Globus pallidus (tissue), 1 donor: ENCODE measurements at places on chromosomes 6 and 20.

DNA sequence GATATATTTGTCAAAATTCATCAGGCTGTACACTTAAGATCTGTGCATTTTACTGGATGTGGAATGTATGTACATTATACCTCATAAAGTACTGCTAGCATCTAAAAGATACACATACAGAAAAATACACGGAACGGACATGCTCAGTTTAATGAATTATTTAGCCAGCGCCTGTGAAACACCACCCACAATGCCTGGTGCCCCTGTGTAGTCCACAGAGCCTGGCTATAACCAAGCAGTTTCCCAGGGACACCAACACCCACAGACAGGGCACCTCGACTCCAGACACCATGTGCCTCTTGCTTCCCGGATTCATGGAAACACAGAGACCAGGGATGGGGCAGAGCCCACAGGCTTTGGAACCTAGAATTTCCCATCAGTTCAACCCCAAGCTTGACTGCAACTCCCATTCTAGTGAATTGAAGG is 17.4 kb upstream of the ARMC12 start:
- DNase-seq, result no peak

DNA sequence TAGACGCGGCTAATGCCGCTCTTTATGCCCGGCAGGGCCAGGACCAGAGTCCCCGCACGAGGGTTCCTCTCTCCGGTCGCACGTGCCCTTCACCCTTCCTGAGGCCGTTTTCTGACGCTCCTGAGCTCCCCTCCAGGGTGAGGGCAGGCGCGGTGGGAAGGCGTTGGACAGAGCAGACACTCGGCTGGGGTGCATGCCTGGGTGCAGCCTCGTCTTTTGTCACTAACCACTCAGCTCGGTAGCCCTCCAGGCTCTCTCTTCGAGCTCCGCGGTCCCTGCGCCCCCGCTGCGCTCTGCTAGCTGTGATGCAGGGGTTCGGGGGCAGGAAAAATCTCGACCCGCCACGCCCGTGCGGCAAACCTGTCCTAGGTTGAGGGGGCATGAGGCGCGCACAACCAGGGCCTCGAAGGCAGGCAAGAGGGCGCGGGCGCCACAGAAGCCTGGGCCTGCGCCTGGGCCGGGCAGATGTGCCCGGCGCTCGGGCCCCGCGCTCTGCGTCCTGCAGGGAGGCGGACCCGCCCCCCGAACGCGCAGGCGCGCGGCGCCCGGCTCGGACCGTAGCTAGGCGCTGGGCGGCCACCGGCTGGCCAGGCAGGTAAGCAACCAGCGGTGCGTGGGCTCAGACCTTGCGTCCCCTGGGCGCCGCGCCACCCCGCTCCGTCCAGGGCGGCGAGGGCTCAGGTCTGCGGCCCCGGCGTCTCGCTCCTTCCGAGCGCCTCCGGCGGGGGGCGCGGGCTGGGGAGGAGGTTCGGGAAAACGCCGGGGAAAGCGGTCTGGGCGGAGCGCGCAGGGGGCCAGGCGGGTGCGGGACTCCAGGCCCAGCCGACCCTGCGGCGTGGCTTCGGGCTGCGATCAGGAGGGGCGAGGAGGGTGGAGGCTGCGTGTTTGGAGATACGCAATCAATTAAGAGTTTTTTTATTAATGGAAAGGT is at the start of gene L3MBTL1:
Gene L3MBTL1 (plus strand): TSS at position 548 of the 931 bp plus-strand sequence. CDS start 5,807 bp downstream, outside the sequence.
- DNase-seq, result peak; percentile 5

DNA sequence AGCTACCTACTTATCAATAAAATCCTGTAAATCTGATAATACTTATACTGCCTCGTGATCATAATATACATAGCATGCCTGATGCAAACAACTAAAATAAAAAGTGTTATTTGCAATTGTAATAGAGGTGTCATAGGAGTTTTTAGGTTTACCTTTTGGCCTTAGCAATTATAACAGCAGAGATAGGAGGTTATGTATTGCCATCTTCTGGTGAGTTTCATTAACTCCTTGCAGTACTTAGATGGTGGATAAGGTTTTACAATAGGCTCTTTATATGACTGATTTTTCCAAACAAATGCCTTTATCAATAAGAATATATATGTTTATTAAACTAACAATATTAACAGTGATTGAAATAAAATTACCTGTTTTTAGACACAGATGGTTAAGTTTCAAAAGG is 27.8 kb upstream of the MYCT1 start:
- no peak for DNase-seq

DNA sequence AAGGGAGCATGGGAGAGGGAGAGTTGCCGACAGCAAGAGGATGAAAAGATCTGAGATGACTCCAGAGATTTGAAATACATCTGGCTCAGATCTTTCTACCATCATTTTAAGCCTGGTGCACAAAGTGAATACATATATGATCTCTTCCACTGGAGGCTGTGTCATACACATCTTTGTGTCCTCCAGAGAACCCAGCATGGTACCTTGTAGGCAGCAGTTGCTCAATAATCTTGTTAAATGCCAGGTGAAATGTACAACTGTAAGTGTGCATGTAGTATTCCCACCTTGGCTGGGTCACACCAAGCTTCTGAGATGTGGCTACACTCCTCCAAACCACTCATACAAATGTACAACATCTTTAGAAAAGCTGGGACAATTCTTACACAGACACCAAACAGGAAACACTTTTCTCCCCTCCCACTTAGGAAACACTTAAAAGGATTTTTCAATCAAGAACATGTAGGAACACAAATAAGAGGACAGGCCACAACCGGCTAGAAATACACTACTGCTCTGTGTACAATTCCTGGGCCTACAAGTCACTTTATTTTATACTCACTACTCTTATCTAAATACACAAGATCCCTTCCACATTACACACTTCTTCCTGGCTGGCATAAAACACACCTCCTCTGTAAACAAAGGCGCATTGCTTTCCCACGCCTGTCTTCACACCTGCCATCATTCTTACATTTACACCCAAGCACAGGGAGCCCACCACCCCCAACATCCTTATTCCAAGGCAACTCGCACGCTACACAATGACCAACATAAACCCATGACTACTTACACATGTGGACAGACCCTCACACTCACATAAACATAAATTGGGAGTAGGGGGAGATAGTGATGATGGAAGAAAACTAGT is 3.8 kb upstream of the IER3 start:
- DNase-seq, result no peak

GRCh38 chr6:52233975-52234823 is 10.1 kb downstream of the IL17F start:
- no peak for DNase-seq
